ENCODE measurements at places on chromosomes 2 and 18.

DNA sequence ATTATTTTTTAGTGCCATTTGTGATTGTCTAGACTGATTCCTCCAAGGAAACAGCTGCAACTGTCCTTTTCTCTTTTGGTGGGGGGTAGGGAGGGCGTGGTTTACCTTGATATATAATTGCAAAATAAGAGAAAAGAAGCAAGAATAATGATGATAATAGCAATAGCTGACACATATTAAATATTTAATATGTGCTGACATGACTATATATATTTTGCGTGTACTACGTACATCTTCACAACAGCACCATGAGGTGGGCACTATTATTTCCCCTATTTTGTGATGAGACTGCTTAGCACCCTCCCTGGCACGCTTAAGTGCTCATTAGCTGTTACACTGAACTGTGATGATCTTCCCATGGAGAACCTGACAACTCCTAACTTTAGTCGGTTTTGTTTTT is 39.4 kb downstream of the TNFRSF11A start:
- DNase-seq, result no peak

DNA sequence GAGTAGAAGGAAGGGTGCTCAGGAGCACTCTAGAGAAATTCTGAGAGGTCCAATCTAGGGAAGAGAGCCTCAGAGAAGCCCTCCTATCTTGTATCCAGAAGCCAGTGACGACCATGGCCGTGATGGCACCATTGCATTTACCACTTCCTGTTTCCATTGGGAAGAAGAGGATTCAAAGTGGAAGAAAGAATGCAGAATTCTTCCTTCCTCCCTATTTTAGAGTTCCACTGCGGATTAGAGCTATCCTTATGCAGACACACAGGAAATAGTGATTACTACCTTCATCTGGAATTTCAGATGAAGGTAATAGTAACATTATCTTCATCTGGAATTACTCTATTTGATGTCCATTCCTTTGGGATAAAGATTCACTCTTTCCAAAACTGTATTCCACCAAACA is 45.6 kb upstream of the PCBP1 start:
- DNase-seq, result no peak

- DNase-seq, result peak; percentile 55
These were observed 9.4 kb upstream of the AGFG1 start for GRCh38 chr2:227462462-227462951.

DNA sequence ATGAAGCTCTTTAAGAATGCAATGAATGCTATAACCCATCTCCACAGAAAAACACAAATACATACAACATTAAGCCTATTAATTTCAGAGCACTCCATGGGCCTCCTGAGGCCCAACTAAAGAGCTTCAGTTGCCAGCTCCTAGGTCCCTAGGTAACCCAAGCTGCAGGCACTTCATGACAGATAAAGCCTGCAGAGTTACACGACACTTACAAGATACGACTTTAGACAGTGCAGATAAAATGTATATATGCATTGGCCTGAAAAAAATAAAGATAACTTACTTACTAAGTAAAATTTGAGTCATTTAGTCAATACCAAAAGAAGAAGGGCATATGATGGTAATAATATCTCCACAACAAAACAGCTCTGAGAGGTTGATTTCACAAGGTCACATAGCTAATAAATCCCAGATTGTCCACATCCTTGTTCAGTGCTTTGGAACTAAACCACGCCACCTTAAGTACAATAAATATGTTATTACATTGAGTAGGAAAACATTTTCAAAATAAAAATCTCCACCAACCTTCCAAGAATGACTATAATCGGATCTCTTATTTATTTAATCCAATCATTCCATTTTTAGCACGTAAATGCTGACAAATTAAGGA is 3.4 kb downstream of the MAP4K3 start:
- DNase-seq, result no peak

DNA sequence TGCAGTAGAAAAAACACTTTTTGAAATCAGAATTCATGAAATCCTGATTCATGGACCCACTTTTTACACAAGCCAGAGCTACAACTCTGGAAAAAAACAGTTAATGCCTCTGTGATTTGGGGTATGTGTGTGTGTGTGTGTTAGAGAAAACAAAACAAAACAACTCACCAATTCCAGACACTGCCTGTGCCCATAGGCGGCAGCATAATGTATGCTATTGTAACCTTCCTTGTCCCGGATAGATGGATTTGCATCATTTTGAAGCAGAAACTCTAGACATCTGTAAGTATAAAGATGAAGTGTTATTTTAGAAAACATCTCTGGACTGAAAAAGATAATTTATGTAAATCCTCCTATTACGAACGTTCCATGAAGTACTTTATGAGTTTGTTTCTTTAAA is 152.0 kb upstream of the PGAP1 start:
- DNase-seq, result no peak

DNA sequence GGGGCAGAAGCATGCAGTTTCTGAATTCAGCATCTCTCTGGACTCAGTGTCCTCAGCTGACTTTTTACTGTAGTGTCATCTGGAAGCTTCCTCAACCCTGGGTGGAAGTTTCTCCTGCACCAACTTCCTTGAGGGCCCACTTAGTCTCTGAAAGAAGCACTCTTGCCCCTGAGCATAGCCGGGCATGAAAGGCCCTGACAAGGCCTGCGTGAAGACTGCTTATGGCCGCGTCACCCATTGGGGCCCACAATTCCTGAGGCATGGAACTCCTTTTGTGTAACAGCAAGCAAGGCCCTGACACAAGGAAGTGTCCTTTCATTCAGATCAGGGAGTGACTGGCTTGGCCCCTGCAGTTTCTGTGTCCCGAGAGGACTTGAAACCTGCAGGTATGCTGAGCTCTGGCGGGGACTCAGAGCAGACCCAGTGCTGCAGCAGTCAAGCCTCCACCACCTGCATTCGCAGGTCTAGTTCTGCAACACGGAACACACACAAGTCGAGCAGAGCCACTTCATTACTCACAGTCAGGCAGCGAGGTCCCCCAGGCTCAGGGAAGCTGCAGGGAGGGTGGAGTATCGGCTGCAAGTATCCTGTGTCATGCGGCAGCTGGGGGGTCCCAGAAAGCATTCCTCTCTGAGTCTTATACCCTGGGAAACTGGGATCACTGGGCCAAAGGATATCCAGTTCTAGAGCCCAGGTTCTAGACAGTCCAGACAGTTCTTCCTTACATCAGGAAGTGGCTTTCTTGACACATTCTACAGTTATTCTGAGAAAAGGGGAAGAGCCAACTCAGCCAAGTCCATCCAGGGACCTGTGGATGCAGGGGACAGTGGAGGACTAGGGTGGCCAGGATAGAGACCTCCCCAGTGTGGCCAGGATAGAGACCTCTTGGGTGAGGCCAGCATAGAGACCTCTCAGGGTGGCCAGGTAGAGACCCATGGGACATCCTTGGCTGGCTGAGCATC is 35.6 kb upstream of the PRLH start:
- DNase-seq, result no peak

- no peak for DNase-seq
These were observed 167.4 kb downstream of the C1D start for GRCh38 chr2:67895227-67895941.

GRCh38 chr2:73964223-73964622 is 20.5 kb upstream of the TET3 start:
- no peak for DNase-seq

DNA sequence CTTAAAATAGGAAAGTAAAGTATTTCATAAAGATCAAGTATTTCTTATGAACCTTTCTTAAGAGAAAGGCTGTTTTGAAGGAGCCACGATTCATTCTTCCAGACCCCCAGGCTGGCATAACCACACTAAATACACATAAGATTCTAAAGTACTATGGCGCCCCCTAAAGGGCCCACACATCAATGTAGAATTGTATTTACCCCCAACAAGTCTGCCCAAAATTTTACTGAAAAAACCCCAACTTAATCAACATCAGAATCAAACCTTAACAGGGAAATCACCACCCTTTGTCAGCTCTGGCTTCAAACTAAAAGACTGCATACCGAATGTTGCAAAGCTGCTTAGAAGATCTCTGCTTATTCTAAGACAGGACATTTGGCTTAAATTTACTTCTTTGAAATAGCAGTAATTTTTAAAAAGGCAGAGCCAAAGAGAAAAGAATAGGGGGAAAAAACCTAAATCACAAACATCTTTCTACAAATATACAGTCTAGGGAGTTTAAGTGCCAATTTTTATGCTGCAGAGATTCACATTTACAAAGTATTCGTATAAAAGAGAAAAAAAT is 20.4 kb upstream of the BCL2 start:
- DNase-seq, result peak; percentile 62

DNA sequence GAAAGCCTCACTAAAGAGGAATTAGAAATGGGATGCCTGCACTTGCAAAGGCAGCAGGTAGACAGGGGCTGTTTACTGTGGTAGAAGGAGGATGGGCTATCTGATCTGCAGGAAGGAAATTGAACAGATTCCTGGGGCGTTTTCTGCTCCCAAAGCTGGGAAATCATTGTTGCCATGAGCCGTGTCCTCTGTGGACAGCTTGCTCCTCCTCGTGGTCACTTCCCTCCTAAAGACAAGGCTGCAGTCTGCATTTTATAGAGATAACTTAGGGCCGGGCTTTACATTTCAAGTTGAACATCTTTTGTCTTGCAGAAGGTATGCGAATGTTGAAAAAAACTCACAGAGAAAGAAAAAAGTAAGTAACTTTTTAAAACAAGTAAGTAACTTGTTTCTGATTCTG is 50.9 kb downstream of the DCDC2C start:
- no peak for DNase-seq

GRCh38 chr2:216860426-216861137 is 718 bp upstream of the TNP1 start:
- no peak for DNase-seq

DNA sequence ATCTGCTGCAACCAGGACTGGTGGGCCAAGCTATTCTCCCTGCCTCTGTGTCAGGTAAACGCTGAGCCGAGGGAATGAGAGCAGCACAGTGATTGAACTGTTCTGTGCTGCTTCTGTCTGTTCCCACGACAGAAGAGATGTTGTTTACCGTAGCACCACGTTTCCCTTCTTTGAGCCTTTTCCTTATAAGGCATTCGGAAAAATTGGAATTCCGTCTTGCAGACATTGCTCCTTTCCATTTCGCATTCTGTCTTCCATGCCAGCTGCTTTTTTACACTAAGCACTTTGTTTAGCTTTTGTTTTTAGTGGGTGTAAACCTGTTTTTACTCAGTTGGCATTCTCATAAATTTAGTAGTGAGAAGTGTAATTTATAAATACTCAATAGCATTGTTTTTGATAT is 103.1 kb downstream of the ZNF236 start:
- no peak for DNase-seq

DNA sequence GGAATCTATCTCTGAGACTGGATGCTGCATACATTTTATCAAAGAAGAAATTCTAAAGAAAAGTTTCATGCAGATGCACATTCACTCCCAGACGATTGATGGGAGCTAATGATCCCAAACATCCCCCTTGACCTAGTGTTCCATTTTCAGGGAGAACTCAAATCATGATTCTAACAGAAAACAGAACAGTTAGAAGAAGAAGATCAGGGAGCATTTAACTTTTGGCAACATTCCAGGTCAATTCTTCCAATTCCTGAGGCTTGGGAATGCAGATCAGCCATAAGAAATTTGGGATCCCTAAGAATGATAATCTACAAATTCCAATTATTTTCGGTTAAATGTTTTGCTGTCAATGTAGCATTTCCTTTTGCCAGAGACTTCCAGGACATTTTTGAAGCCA is 96.6 kb downstream of the CPO start:
- no peak for DNase-seq

- no peak for DNase-seq
These were observed 201.7 kb downstream of the NAPG start for GRCh38 chr18:10727477-10727876.

DNA sequence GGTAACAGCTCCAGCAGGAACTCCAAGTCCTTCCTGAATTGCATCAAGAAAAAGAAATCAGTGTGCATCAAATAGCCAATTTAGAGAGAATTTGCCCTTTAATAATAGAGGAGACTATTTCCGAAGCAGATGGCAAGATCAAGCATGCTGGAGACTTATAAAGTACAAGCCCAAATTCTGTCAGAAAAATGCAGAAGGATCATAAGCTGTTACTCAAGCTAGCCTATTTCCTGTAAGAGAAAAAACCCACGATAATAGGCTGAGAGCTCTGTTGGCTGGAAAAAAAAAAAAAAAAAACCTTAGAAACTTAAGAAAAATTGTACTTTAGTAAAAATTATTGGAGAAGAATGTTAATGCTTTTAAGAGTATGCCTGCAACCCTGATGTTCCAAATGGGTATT is 24.4 kb upstream of the ITM2C start:
- DNase-seq, result no peak

DNA sequence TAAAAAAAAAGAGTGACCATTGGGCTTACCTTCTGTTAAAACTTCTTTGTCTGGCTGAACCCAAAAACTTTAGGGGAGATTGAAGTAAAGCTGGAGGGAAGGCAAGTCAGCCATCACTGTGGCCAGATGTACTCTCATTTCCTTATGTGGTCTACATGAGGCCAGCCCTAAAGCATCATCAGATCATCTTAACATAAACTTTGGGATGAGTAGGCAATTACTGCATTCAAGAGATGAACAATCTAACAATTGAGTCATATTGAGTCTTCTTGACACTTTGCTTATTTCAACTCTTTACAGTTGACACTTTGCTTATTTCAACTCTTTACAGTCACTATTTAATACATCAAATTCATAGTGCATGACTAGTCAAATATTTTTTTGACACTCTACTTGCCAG is 155.6 kb downstream of the QPCT start:
- no peak for DNase-seq

DNA sequence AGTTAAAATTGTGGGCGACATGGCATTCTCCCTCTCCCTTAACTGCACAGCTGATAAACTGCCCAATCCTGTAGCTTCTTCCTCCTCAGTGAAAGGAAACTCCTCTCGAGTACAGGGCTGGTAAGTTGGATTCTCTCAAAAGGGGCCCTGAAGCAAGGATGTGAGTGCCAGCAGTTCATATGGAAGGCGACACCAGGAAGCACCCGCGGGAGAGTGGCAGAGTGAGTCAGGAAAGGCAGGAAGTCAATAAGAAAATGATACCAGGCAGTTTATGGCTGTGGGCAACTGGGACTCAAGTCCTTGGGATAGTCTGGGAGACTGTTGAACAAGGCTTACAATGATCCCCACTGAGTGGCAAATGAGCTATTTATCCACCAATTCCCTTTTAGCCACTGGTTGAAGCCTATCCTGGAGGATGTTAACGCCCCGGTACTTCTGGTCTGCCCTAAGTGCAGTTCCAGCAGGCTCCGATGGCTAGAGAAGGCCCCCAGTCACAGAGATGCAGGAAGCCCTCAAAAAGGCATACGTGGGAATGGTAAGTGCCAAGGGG is 34.8 kb downstream of the ABHD3 start:
- no peak for DNase-seq

- no peak for DNase-seq
These were observed 109.1 kb downstream of the IRS1 start for GRCh38 chr2:226690461-226691024.

- DNase-seq, result peak; percentile 68
These were observed 66.7 kb downstream of the DNMT3A start for GRCh38 chr2:25274868-25275574.

GRCh38 chr2:119694845-119695521 is 16.0 kb downstream of the TMEM177 start:
- DNase-seq, result no peak
